T-helper 17 cell (primary cell): ENCODE measurements at places on chromosomes 4 and X.

- no peaks in the 10 kb centered on the region for H3K4me1 ChIP-seq
- no peak for DNase-seq
- no peak overlapping the region for H3K27ac ChIP-seq
- no peaks in the 10 kb centered on the region for H3K36me3 ChIP-seq
- H3K27me3 ChIP-seq = peaks cover 31% of the 10 kb centered on the region
Measured at GRCh38 chr4:56253666-56254305, 133.5 kb downstream of the AASDH start.

GRCh38 chr4:3784454-3785291 lies 18.5 kb downstream of the ADRA2C start:
- H3K4me3 ChIP-seq = no peak overlapping the region
- no peaks in the 10 kb centered on the region for H3K36me3 ChIP-seq
- DNase-seq = no peak

DNA sequence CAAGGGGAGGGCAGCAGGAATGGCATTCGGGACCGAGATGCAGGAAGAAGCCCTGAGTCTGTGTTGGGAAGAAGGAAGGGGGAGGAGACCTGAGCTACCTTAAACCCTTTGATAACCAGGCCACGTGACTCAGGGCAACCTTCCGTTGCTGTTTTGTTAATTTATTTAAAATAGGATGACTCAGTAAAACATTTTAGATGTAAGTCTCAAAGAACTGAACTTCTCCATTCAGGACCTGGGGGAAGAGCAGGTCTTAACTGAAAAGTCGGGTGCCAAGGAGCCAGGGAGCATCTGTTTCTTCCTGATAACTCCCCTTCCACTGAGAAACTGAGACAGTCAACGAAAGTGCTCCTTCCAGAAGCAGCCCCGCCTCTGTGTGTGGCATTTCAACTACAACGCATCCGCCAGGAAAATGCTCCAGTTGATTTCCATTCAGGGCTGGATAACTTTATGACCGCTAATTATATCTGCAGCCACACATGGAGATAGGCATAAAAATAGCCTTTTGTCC lies 88.0 kb downstream of the IRF2 start:
- no peak overlapping the region for H3K27ac ChIP-seq
- peaks cover 43% of the 10 kb centered on the region for H3K4me1 ChIP-seq
- DNase-seq = no peak
- no peaks in the 10 kb centered on the region for H3K27me3 ChIP-seq
- no peak overlapping the region for H3K4me3 ChIP-seq

DNA sequence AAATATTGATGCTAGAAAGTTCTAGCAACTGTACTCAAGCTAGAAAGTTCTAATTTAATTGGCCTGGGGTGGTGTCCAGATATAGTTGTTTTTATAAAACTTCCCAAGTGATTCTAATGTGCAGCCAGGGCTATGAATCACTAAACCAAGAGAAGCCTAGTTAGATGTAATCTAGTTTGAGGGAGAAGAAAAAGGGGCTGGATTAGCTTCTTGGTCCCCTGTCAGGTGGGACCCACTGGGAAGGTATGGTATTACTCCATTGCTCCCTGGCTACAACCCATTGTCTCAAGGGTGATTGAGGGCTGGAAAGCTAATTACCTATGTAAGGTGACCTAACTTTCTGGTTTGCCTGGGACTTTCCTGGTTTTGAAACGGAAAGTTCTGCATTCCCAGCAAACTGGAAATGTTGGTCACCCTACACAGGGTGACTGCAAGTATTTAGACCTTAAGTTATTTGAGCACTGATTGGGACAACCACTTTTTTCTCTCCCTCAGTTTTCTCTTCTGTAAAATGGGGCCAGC lies 23.9 kb upstream of the MSN start:
- H3K27ac ChIP-seq = no peak overlapping the region
- no peak overlapping the region for H3K4me3 ChIP-seq
- H3K27me3 ChIP-seq = no peaks in the 10 kb centered on the region

DNA sequence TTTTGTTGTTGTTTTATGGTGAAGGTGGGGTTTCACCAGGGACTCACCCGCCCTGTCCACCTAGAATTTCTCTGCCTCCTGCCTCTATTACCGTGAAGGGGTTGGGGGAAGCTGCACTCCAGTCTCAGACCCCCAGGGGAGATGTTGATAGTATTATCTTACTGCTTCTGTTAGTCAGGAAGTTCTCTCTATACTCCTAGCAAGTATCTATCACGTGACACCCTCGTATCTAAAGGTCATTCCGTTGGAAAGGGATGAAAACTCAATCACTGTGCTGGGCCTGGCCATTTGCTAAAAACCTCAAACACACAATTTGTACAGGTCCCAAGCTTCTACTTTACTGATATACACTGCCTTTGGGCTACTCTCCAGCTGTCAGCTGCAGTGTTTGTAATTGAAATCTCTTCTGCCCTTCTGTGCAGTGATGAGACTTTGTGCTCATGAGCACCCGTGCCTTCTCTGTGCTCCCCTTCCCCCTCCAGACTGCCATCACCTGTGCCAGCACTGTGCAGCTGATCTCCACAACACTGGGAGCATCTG lies 188.5 kb upstream of the ANXA3 start:
- no peak overlapping the region for H3K4me3 ChIP-seq
- H3K4me1 ChIP-seq = no peaks in the 10 kb centered on the region
- no peak overlapping the region for H3K27ac ChIP-seq
- no peaks in the 10 kb centered on the region for H3K36me3 ChIP-seq
- no peak for DNase-seq
- H3K27me3 ChIP-seq = peaks cover 34% of the 10 kb centered on the region
